ENCODE measurements at places on chromosomes 3 and 15. TPM values are rescaled to one million over a fixed set of nuclear protein-coding genes. Genes with fewer than 3 reads are reported as not detected.

- DNase-seq = peak; percentile 58
Measured at GRCh38 chr3:39809181-39809994, at the start of gene MYRIP. MYRIP (plus strand) TSS chr3:39809609; CDS start chr3:39900817, 91,208 bp downstream.

- DNase-seq = no peak
Measured at GRCh38 chr3:139122612-139123011, 77.9 kb upstream of the PRR23C start.

Gene ITIH1
- not detected for total RNA-seq

- DNase-seq = no peak
Measured at GRCh38 chr15:62534996-62535395, 369.9 kb upstream of the C2CD4B start.

DNA sequence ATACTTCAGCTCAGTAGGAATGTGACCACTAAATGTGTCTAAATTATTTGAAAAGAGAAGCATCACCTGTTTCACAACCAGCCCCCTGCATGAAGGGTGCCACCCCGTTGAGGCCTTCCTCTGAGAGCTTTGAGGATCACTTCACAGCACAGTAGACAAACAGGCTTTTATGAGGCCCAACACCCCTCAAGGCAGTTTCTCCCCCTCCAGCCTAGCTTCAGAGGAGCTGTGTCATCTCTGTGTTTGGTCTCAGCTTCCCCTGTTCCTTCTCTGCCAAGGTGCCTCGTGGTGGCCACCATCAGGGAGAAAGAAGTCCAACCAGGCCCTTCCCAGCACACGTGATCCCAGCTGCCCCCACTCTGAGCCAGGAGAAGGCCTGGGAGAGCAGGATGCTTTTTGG is 21.6 kb upstream of the DUSP7 start:
- no peak for DNase-seq

Gene VILL
- 2.8 TPM for total RNA-seq

Gene PCLAF
- 21.1 TPM for total RNA-seq

Gene PEX11A
- 3.7 TPM for total RNA-seq

Gene RETNLB
- not detected for total RNA-seq

DNA sequence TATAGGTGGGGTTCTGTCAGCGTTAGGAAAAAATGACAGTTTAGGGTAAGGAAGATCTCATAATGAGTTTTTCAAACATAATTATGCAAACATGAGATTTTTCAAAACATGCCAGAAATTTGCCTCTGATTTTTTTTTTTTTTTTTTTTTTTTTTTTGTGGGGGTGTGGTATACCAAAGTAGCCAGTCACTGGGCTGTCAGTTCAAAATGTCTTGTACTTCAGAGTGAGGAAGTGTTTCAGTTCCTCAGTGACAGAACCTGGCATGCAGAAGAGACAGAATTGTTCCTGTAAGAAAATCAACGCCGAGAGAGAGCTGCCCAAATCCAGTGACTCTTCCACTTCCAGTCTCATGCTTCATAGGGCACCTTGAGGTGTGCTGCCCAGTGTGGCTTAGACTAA is 9.7 kb downstream of the NCBP2 start:
- no peak for DNase-seq

GRCh38 chr3:100360757-100361496 is 26.4 kb downstream of the NIT2 start:
- DNase-seq = no peak

Gene ZNF639
- 31.2 TPM for total RNA-seq

- DNase-seq = peak; percentile 19
Measured at GRCh38 chr3:16484216-16484615, 29.3 kb downstream of the RFTN1 start.

- DNase-seq = no peak
Measured at GRCh38 chr3:877001-877400, 215.8 kb upstream of the CNTN6 start.

GRCh38 chr15:52255935-52256334 is 39.7 kb downstream of the MYO5C start:
- no peak for DNase-seq

Gene CLK3
- total RNA-seq = 48.2 TPM

Gene CHST2
- 3.7 TPM for total RNA-seq

Gene SOX2
- under 0.01 TPM for total RNA-seq

- no peak for DNase-seq
Measured at GRCh38 chr3:2511356-2511755, 412.7 kb downstream of the CNTN4 start.

Gene GOLGA6D
- total RNA-seq = not detected
